ENCODE measurements at places on chromosomes 12 and 14.

DNA sequence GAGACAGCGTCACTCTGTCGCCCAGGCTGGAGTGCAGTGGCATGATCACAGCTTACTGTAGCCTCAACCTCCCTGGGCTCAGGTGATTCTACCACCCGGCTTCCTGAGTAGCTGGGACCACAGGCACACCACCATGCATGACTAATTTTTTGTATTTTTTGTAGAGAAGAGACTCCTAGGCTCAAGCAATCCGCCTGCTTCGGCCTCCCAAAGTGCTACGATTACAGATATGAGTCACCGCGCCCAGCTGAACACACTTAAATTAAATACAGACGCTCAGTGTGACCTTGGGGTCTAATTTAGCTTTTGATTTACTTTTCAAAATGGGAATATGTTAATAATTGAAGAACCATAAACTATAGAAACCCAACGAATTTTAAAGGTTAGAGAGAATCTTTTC, 77.2 kb downstream of the C2CD5 start:
- DNase-seq: no peak

DNA sequence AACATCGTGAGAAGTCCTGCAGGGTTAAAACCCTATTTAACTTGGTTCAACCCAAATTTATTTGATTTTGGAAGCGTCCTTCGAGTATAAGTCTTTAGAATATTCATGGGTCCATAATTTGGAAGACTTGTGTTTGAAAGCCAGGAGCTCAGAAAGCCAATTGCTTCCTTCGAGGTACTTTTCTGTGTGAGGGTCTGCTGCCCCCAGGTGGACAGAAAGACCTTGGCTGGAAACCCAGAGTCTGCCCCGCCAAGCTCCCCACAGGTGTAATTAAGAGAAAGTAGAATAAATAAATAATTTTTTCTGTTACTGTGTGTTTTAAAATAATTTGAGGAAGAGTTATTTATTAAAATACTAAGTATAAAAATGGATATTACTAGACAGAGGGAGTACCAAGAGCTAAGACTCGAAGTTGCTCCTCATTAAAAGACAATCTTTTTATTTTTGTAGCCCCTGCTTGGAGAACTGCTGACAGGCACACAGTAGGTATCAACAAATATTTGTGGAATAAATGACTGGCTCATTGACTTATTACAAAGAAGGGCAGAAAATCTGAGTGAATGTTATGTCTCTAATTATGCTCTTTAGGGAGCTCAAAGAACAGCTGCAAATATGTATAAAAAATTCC, 105.8 kb downstream of the PAH start:
- no peak for DNase-seq

- DNase-seq: no peak
Observed at GRCh38 chr12:75746621-75747020, 235.2 kb upstream of the KRR1 start.

GRCh38 chr14:61098721-61099120, 117.7 kb downstream of the SLC38A6 start:
- no peak for DNase-seq

GRCh38 chr12:26121323-26122060, 3.3 kb downstream of the BHLHE41 start:
- DNase-seq: peak; percentile 28

DNA sequence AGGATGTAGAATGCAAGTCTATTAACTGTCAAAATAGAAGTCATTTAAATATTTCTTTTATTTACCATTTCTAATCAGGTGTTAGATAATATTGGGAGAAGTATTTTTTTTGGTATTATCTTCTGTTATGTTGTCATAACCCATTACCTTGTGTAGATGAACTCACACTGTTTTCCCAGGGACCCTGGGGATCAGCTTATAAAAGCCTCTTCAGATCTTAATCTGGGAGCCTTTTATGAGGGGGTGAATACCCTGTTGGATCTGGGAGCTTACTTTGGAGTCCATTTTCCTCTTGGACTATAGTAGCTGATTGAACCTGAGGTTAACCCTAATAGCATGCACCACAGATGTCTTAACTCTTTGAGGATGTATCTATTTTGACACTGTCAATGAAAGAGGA, 176.3 kb upstream of the ATP2B1 start:
- DNase-seq: no peak

- no peak for DNase-seq
Observed at GRCh38 chr12:39364196-39364595, 78.7 kb downstream of the KIF21A start.

- no peak for DNase-seq
Observed at GRCh38 chr12:68131867-68132414, 27.6 kb downstream of the IFNG start.

All from fibroblast of the aortic adventitia (primary cell).